ENCODE measurements at places on chromosomes 6 and 20. TPM values are rescaled to one million over a fixed set of nuclear protein-coding genes. Genes with fewer than 3 reads are reported as not detected.

- no peak for DNase-seq
Measured at GRCh38 chr20:4084096-4084495, 68.7 kb upstream of the RNF24 start.

Gene PREX1
- total RNA-seq = 3.0 TPM

- DNase-seq = no peak
Measured at GRCh38 chr20:55893031-55893430, 112.3 kb downstream of the CBLN4 start.

Gene PROKR2
- not detected for total RNA-seq

DNA sequence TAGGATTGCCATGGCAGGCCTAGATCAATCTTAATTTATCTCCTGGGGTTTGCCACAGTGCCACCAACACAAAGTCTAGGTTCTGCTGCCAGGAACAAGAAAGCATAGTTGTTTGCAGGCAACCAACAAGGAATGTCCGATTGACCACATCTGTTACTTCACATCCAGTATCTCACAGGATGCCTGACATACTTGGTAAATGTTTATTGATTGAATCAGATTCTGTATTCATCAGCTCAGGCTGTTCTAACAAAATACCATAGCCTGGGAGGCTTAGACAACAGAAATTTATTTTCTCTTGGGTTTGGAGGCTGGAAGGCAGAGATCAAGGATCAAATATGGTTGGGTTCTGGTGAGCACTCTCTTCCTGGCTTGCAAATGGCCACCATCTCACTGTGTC lies 26.3 kb upstream of the MC3R start:
- no peak for DNase-seq

- DNase-seq = no peak
Measured at GRCh38 chr6:6569096-6569810, 19.3 kb upstream of the LY86 start.

GRCh38 chr6:53801022-53801421 lies 6.2 kb downstream of the LRRC1 start:
- no peak for DNase-seq

GRCh38 chr6:5665667-5666066 lies 341.1 kb downstream of the NRN1 start:
- no peak for DNase-seq

- no peak for DNase-seq
Measured at GRCh38 chr6:70130865-70131264, 172.0 kb downstream of the COL9A1 start.

DNA sequence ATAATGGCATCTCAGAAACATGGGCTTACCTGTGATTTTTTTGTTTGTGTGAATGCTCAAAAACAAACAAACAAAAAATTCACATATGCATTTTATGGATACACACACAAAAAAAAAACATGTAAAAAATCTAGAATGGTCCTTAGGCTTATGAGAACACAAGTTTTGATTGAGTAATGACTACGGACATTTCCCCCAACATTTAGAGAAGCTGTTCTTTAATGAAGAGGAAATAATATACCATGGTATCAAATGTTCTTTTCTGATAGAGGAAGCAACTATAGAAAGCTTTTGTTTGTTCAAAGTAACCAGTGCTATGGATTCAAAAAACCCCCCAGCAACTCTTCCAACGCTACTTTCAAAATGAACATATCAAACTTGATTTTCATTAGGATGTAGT lies 8.6 kb upstream of the CALHM6 start:
- DNase-seq = no peak

Gene BEND6
- 10.9 TPM for total RNA-seq

- DNase-seq = no peak
Measured at GRCh38 chr20:12649234-12649633, 359.5 kb upstream of the SPTLC3 start.

- DNase-seq = no peak
Measured at GRCh38 chr20:16205507-16205906, 367.7 kb downstream of the KIF16B start.

Gene DNAJC5
- 44.2 TPM for total RNA-seq

DNA sequence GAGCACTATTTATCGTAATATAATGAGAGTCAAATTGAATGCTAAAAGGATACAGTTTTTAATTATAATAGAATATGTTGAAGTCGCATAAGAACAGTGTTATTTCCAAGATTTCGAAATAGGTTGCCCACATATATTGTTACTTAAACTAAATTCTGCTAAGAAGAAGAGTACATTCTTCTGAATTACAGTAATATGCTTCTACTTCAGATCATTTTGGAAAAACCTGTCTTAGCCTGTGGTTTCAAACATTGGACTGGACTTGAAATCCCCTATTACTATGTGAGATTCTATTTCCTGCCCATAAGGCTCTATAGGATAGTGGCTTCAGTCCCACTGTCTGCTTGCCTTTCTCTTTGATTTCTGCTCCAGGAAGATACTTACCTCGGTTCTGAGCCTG lies 137.2 kb downstream of the B3GAT2 start:
- no peak for DNase-seq

DNA sequence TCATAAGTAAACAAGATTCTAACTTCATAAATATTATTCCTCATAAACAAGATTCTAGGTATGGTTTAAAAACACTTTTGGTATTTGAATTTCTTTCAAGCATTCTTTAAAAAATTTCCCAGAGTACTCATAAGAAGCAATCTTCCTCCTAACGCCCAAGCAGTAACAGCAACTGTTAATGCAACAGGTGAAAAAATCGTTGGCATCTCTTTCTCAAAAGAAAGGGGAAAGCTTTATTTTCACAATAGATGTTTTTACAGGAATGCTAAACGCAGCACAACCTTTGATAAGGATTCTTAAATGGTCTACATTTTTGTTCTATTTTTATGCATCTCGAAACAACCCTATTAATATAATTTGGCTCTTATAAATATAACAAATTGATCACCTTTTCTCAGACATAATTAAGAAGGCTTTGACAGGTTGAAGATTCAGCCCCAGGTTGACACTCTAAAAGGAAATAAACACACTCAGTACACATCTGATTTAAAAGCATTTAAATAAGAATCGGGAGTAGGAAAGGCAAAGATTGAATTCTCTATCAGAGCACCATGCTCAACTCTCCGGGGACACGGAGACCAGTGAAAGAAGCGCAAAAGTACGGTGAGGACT lies 634 bp downstream of the AHI1 start:
- DNase-seq = no peak

DNA sequence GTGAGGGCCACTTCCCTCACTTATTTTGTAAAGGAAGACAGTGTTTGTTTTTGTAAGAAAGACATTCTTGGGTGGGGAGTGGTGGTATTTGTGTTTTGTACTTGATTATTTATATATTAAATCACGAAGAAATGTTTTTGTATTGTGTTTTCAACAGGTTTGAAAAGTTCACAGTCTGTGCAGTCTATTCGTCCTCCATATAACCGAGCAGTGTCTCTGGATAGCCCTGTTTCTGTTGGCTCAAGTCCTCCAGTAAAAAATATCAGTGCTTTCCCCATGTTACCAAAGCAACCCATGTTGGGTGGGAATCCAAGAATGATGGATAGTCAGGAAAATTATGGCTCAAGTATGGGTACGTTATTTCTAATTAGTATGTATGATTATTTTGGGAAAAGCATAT lies 137.2 kb downstream of the NCOA3 start:
- no peak for DNase-seq

Gene MRPS10
- 31.7 TPM for total RNA-seq

Gene ZNF322
- 32.0 TPM for total RNA-seq

DNA sequence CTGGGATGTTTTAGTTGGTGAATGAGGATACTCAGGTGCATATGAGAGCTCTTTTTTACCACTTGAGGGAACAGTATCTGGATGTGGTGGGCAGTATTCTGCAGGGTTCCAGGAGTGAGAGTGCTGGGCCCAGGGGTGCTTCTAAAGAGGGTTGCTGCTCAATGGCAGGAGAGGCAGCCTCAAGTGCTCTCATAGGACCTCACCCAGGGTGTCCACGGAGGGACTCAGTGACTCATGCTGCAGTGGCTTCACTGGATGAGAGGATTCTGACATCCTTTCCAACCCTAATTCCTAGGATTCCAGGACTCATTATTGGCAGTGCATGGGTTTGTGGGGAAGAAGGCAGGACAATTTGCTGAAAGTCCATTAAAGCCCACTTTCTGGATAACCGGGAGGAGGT lies 176.6 kb upstream of the FERMT1 start:
- DNase-seq = no peak

- DNase-seq = no peak
Measured at GRCh38 chr6:100283285-100283684, 181.4 kb downstream of the SIM1 start.

GRCh38 chr20:44384423-44385027 lies 29.0 kb downstream of the HNF4A start:
- no peak for DNase-seq

Gene HLA-DOB
- 0.56 TPM for total RNA-seq

- no peak for DNase-seq
Measured at GRCh38 chr6:99151634-99152346, 197.7 kb downstream of the FAXC start.

Gene HAO1
- not detected for total RNA-seq

Gene GSTA2
- total RNA-seq = not detected

GRCh38 chr6:115287467-115287866 lies 773.2 kb downstream of the FRK start:
- no peak for DNase-seq

Gene RAB32
- total RNA-seq = 80.6 TPM

DNA sequence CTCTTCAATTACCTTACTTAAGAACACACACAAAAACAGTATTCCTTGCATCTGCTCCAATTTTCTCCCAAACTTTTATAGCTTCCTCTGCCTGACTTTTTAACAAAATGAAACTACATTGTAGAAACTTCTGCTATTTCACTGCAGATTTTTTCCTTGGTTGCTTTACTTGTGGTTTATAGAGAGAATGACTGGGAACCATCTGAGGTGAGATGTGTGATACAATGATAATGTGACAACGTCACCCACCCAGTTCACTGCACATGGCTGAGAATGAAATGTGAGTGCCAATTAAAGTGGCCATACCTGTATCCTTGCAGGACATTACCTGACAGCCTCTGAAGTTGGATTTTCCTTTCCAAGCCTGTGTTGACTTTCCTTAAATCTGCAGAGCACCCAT lies 258.4 kb downstream of the CD83 start:
- DNase-seq = no peak

GRCh38 chr6:163904186-163904585 lies 489.7 kb downstream of the QKI start:
- no peak for DNase-seq

Gene MUCL3
- total RNA-seq = not detected

GRCh38 chr6:106470316-106470715 lies 109.8 kb downstream of the CRYBG1 start:
- DNase-seq = no peak

GRCh38 chr6:125558907-125559306 lies 190.5 kb upstream of the HEY2 start:
- no peak for DNase-seq

Gene CST3
- total RNA-seq = 487 TPM

DNA sequence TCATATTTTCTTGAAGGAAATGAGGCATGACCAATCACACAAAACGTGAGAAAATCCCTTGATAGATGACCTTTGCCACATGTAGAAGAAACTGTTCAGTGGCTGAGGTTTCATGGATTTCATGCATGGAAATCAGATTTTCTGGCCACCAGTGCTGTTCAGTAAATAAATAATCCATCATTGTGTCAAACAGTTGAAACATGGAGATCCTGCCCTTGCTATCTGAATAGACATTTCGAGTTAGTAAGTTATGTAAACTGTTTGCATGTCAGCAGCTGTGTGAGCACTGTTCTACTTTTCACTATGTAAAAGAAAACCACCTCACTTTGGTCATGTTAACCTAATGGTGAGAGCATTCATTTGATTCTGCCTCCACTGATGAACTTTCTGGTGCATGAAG lies 793.9 kb upstream of the EPHA7 start:
- DNase-seq = no peak

Gene GPLD1
- total RNA-seq = 4.4 TPM

DNA sequence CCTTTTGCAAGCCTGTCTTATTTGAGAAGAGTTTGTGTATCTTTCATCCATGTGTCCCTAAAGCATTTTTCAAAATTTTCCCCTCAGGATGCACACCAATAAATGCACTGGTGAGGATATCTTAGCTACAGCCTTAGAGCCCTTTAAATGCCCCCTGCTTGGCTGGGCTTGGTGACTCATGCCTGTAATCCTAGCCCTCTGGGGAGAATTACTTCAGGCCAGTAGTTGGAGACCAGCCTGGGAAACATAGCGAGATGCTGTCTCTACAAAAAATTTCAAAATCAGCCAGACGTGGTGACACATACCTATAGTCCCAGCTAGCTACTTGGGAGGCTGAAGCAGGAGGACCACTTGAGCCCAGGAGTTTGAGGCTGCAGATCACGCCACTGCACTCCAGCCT lies 33.8 kb upstream of the PLCB4 start:
- no peak for DNase-seq
